ENCODE measurements at places on chromosomes 7 and 10.

DNA sequence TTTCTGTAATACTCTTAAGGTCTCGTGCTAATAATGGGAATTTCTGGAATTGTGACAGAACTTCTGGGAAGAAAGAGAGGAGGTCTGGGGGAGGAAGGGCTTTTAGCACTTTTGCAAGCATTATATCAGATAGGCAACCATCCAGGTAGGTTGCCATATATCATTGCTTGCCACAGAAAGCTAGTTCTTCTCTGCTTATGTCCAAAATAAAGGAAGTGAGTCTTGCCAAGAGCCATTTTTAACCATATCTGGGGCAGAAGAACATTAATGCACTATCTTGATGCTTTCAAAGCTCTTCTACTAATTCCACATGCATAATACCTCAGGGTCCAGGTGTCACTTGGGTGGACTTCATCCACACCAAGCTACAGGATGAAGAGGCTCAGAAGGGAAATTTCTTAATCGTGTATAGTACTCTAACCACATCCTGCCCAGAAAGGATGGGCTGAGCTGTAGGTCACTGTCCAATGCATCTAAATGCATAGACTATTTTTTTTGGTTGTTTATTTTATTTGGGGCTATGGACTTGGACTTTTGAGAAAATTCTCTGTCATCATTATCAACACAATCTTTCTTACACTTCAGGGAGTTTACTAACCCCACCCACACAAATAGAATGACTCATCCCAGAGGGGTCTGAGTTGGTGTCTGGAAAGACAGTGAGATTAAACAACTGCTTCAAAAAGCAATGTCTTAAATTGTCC lies 68.9 kb upstream of the ADO start:
- no peak for DNase-seq

GRCh38 chr7:43905956-43906330 lies 453 bp downstream of the URGCP start:
- DNase-seq = peak; percentile 14

DNA sequence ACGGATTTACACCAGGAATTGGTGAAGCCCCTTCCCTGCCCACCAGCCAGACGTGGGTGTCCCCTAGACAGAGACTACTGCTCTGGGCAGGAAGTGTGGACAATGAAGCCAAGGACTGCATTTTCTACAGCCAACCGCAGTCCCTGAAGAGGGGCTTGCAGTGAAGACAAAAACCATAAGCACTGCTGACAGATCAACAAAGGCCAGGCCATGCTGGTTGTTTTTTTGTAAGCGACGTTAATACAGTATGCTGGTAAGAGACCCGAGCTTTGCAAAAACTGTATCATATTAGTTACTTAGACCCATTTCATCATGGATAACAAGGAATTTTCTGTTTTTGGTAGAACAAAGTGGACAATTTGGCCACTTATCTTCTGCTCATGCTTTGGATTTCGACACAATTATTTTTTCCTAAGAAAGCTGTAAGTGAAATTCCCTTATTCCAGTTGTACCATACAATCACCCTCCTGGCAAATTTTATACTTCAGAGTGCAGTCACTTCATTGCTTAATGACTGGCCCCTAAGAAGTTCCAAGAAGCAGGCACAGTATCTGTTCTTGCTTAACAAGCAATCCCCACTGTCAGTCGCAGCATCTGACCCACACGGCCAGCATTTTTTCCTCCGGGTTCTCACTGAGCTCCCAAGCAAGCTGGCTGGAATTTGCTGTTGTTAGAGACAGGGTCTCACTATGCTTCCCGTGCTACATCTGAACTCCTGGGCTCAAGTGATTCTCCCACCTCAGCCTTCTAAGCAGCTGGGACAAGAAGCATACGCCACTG lies 163.5 kb downstream of the PARD3 start:
- no peak for DNase-seq

DNA sequence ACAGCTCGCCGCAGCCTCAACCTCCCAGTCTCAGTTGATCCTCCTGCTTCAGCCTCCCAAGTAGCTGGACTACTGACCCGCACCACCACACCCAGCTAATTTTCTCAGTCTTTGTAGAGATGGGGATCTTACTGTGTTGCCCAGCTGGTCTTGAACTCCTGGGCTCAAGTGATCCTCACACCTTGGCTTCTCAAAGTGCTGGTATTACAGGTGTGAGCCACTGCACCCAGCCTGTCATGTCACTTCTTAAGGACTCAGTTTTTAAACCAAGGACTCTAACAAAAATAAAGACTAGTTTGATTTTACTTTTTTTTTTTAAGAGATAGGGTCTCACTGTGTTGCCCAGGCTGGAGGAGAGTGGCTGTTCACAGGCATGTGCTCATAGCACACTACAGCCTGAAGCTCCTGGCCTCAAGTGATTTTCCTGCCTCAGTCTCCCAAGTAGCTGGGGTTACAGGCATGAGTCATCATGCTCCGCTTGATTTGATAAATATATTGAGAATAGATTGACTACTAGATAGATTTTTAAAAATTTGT lies 16.5 kb upstream of the PPP3CB start:
- no peak for DNase-seq

DNA sequence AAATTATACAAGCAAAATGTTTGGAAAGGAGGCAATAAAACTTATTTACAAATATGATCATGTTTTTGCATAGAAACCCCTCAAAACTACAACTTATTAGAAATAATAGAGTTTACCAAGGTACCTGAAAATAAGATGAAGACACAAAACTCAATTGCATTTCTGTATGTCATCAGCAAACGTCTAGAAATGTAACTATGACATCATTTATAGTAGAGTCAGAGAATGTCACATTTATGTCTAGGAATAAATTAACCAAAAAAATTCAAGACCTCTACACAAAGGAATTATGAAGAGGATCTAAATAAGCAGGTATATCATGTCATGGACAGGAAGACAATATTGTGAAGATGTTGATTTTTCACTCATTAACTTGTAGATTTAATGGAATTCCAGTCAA lies 81.1 kb downstream of the PALS2 start:
- no peak for DNase-seq

- no peak for DNase-seq
Observed at GRCh38 chr7:5001911-5002310, 42.9 kb upstream of the MMD2 start.

- DNase-seq = no peak
Observed at GRCh38 chr10:78656417-78657162, 412.2 kb upstream of the ZMIZ1 start.

DNA sequence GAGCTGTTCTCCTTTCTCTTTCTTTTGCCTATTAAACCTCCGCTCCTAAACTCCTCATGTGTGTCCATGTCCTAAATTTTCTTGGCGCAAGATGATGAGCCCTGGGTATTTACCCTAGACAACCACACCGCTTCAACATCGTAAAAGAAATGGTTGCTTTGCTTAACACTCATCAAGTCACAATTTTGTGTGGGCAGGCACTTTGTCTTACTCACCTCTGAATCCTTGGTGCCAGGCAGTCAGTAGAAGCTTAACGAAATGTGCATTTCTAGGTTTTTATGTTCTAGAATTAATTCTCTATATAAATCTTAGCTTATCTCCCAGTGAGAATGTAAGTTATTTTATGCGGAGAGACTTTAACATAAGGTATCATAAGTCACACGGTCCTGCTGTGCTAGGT lies 478.7 kb downstream of the CALN1 start:
- DNase-seq = no peak

DNA sequence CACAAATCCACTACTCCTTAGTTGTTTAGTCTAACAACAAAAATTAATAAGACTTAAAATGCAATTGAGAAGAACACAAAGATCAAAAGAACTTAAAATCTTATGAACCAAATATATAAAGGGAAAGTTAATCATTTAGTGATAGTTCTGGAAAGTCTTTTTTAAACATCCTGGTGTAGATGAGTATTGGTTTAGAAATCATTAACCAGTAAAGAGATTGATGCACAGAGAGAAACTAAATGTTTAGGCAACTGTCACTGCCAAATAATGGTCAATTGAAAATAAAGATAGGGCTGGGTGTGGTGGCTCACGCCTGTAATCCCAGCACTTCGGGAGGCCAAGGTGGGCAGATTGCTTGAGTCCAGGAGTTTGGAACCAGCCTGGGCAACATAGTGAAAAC lies 44.9 kb downstream of the SP8 start:
- DNase-seq = no peak

- no peak for DNase-seq
Observed at GRCh38 chr10:19921300-19922140, 105.3 kb downstream of the PLXDC2 start.

GRCh38 chr7:803243-803635 lies 29.0 kb upstream of the SUN1 start:
- DNase-seq = no peak

DNA sequence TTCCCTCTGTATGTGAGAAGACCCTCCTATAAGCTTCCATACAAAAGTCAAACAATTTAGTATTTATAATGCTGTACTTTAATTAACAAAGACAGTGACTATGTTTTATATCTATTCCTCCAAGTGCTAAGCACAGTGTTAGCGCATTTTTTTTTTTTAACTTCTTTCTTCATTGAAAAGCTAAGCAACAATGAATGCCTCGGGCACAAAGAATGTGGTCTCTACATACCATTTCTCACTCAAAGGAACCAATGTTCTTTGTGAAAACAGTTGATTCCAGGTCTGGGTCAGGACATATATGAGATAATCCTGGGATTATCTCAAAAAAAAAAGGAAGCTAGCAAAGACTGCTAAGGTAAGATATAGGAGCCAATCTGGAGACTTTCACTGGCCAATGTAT lies 26.2 kb upstream of the REEP3 start:
- DNase-seq = no peak

DNA sequence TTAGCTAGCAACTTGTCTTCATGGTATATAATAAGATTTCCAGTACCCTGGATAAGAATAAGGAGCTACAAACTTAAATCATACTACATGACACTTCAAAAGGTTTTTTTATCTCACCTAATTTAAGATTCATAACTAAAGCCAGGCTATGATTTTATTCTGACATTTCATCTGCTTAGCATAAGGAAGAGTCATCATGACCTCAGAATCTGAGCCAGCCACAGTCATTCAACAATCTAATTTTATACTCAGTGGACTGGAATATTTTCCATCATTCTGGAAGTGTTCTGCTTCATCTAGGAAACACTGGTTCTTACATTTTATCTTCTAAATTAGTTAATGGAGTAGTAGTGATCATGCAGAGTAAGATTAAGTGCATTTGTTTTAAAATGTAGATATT lies 102.1 kb upstream of the KCND2 start:
- no peak for DNase-seq

DNA sequence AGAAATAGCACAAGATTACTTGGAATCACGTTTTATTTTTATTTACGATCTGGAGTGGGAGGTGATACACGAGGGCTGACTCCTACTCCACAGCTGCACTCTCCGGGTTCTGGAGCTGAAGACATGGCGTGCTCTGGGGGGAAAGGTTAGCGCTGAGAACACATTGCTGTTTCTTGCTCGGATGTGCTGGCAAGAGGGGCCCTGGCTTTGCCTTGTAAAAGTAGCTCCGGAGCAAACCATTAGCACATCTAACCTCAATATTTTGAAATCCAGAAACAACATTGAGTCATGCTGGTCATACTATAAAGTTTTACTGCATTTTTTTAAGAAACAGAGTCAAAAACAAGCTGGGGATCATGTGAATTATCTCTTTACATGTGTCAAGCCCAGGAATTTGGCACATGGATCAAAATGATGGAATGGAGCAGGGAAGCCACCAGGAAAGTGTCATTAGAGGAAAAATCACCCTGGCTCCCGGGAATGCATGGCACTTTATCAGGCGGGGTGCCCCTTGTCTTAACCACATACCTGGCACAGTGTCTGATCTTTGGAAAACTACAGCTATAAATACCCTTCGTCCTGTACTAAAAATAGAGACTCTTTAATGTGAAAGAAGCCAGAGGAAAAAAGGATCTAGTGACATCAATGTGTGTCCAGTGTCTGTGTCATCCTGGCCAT lies 31.6 kb upstream of the LYZL1 start:
- DNase-seq = no peak

DNA sequence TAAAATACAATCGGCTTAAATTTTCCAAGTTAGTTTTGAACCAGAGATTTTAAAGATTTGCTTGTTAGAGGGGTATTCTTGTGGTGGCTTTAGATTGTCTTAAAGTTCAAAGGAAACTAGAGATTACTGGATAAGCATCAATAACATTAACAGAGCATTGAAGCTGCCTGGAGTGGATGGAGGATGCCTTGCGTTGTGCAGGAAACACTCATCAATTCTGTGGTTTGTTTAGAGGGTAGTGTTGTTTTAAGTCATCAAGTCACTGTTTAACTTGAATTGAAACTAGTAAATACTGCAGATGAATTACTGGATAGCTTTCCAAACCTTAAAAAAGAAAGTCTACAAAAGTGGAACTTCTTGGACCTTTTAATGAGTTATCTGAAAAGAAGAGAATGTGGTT lies 218.6 kb downstream of the CELF2 start:
- DNase-seq = no peak

DNA sequence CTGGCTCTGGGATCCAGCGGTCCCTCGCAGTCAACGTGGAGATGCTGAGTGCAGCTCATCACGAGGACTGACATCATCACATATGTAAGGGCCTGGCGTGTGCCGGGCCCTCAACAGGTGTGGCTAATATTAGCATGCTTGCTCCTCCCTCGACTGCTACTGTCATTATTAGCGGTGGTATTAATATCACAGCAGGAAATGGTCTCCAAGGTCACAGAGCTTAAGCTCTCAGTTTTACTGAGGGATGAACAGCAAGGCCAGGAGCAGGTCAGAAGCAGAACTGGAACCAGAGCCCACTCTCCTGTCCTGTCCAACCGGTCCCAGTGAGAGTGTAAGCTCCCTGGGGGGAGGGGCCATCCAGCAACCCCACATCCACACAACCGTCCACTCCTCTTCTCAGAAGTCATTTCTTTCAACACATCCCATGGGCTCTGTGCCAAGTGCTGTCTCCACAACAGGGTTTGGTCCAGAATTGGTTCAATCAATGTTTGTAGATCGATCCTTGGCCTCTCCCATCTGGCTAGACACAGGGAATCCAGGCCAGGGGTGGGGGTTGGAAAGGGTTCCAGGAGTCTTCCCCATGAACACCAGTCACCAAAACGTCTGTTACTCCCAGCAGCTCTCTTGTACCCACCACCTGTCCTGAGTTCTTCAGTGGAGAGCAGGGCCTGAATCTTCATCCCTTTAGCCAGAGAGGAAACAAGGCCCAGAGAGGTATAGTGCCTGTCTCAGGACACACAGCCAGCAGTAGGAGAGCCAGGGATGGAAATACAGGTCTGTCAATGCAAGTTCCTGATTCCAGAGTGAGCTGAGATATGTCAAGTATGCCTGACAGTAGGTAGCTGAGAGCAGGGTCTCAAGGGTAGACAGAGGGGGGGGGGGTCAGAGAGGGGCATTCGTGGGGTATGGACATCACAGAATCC lies 45.3 kb upstream of the ZMIZ1 start:
- DNase-seq = no peak
